ENCODE measurements at places on chromosomes 1 and 21.

DNA sequence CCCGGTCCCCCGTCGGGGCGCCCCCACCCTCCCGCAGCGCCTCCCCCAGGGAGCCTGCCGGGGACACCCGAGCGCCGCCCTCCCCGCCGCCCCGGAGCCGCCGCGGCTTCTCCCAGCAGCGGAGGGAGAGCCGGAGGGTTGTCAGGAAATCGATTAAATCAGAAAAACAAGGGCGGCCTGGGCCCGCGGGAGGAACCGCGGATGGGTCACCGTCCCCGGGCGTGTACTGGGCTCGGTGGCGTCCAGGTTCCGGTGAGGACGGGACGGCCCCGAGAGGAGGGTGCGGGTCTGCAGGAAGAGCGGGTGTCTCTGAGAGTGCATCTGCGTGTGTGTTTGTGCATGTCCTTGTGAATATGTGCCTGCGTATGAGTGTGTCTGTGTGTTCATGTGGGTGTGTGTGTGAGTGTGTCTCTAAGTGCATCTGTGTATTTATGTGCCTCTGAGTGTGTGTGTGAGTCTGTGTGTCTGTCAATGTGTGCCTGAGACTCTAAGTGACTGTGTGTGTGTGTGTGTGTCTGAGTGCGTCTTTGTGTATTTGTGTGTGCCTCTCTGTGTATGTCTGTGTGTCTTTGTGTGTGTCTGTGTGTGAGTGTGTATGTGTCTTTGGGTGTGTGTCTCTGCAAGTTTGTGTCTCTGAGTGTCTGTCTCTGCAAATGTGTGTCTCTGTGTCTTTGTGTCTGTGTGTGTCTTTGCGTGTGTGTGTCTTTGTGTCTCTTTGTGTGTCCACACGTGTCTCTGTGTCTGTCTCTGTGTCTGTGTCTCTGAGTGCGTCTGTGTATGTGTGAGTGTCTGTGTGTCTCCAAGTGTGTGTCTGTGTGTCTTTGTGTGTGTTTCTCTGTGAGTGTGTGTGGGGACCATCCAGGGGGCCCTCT is 1.1 kb downstream of the SPSB1 start:
- no peak for DNase-seq

DNA sequence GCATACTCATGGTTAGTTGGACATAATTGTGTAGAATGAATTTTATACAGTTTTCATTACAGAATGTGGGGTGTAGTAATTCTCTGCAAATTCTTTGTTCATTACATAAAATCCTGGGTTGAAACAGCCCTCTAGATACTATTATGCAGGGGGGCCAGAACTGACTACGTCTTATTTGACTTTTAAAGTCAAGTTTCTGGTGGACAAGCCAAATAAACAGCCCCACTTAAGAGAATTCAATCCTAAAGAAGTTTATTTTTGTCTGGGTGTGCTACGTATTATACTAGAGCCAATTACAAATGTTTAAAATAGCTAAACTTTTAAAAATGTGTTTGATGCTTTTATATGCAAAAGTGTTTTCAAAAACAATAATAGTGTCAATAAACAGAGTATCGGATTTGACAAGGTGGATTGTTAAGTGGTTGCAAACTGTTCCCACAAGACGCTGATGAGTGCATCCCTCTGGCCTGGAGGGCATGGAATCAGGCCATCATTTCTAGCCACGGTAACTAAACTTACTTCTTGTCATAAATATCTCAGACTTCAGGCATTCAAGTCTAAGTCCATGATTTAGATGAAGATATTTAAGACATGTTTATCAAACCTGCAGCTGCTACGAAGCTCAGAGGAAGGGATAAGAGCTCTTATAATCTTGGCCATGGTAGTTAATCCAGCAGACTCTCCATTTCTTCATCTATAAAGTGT is 646.3 kb downstream of the KIF26B start:
- DNase-seq, result no peak

DNA sequence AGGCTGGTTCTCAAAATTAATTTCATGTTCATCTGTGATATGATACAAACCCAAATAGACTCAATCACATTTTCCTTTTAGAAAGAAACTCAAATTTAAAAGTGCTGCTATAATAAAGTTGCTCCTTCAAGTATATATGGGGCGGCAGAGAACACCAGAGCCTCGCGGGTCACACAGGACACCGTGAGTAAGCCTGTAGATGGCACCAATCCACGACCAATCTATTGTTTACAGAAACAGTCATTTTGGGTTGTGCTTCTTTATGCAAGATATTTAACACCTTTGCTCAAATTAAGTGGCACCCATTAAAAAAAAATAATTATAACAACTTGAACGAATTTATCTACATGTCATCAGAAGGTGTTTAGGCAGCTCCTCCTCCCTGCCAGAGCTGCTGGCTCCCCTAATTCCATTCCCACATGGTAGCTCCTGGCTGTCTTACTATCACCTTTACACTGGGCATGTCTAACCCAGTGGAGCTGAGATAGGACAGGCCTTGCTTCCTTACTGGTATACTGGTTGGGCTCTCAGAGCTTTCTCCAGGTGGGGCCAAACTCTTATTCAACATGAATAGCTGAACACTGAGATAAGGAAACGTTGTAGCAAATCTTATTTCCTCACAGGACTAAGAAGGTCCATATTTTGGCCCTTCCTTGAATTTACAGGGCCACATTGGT is 287.0 kb downstream of the SDCCAG8 start:
- no peak for DNase-seq

DNA sequence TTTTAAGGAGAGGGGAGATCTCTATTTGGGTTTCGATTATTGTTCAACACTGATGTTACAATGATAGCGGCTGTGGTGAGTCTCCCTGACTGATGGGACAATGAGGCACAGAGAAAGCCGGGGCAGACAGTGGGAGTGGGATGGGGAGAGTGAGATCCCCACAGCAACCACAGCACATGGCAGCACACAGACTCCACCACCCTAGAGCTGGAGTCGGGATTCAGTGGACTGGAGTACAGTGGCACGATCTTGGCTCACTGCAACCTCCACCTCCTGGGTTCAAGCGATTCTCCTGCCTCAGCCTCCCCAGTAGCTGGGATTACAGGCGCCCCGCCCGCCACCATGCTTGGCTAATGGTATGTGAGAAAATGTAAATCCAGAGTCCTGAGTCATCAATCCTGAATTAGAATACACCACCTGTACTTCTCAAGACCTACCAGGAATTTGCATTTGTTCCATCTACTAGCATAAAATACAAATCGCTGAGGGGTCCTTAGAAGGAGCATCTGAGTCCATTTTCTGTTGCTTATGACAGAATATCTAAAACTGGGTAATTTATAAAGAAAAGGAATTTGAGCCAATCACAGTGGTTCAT is 125.8 kb downstream of the TOMM20 start:
- DNase-seq, result no peak

GRCh38 chr1:179937668-179938254 is 16.8 kb upstream of the CEP350 start:
- no peak for DNase-seq

DNA sequence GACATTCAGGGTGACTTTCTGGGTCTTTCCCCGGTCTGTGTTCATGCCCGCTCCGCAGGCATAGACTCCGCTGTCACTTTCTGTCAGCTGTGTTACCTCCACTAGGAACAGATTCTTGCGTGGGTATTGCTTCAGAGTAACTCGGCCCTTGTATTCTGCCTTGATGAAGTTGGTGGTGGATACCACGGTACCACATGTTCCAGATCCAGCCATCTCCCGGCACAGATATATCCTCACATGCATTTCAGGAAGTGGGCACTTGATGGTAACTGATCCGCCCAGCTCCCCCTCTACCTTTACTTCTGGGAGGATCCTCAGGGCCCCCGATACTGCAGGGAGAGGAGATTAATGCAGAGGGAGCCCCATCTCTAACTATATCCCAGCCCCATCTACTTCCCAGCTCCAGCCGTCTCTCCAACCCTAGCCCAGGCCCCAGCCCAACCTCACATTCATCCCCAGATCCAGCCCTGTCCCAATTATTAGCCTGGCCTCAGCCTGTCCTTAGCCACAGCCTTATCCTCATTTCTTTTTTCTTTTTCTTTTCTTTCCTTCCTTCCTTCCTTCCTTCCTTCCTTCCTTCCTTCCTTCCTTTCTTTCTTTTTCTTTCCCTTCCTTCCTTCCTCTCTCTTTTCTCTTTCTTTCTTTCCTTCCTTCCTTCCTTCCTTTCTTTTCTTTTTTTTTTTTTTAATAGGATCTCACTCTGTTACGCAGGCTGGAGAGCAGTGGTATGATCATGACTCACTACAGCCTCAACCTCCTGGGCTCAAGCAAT is 7.8 kb downstream of the FCMR start:
- DNase-seq, result no peak

DNA sequence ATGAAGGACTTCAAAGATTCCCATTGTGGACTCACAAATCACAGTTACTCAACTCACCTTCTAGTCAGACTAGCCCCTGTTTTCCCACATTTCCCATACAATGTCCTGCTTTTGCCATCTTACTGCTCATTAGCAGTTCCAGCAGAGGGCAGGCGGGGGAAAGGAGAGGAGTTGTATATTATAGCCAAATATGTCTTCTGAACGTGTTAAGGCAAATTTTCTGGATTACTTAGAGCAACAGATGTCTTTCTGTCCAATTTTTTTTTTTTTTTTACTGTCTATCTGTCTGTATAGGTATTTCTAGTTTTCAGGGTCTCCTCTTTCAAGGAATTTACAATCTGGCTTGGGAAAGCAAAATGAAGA is 29.9 kb upstream of the DDAH1 start:
- no peak for DNase-seq

DNA sequence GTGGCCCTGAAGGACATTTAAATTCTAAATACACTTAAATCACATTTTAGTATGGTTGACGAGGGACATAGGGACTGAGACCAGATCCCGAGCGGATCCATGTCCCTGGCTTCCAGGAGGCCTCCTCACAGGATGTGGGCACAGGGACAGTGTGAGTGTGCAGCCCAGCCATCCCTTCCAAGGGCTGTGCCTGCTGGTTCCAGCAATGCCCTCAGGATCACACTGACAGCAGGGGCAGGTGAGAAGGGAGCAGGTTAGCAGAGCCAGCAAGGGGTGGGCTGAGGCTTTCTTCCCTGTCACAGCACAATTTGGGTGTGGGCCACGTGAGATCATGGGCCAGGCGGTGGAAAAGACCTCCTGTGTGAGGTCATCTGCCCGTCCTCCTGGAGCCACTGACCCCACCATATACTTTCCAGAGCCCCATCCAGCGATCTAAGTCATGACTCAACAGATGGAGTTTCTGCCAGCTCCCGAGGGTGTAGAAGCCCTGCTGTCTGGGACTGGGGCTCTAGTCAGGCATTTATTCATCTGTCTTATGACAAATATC is 37.0 kb upstream of the PRSS38 start:
- no peak for DNase-seq

- DNase-seq, result peak; percentile 89
Measured at GRCh38 chr21:23968722-23969647, 1638.3 kb downstream of the MRPL39 start.

- no peak for DNase-seq
Measured at GRCh38 chr1:14242870-14243269, 355.6 kb upstream of the KAZN start.

- DNase-seq, result no peak
Measured at GRCh38 chr1:184118046-184118445, 66.5 kb downstream of the TSEN15 start.

GRCh38 chr1:19597496-19598309 is 46.4 kb upstream of the NBL1 start:
- DNase-seq, result no peak

GRCh38 chr1:208652296-208653160 is 408.3 kb upstream of the PLXNA2 start:
- DNase-seq, result peak; percentile 39

GRCh38 chr1:200909071-200909470 is 14.4 kb downstream of the INAVA start:
- DNase-seq, result no peak

- no peak for DNase-seq
Measured at GRCh38 chr21:42417533-42417932, 13.8 kb downstream of the UBASH3A start.

GRCh38 chr1:22636353-22636752 is at the start of gene C1QA:
Gene C1QA (plus strand): TSS chr1:22636628. CDS start chr1:22637617, 989 bp downstream.
- peak; percentile 91 for DNase-seq

GRCh38 chr1:14435368-14436023 is 163.0 kb upstream of the KAZN start:
- no peak for DNase-seq

GRCh38 chr1:7727809-7728471 is 43.2 kb upstream of the VAMP3 start:
- DNase-seq, result no peak

DNA sequence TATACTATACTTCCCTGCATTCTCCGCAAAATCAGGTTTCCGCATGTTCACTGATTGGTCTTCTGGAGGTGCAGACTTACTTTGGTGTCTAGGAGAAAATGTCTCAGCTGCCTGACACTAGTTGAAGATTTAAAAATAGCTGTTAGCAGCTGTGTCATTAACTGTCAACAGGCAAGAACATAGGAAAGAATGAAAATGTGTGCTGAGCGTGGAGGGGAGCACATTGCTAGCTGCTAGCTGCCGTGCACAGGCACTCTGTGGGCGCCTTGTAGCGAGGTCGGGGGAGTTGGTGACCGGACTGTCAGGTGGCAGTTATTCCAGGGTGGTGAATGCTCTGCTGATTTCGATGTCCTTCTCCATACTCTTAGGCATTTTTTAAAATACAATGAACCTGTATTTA is 5.2 kb downstream of the FAAH start:
- DNase-seq, result peak; percentile 32

DNA sequence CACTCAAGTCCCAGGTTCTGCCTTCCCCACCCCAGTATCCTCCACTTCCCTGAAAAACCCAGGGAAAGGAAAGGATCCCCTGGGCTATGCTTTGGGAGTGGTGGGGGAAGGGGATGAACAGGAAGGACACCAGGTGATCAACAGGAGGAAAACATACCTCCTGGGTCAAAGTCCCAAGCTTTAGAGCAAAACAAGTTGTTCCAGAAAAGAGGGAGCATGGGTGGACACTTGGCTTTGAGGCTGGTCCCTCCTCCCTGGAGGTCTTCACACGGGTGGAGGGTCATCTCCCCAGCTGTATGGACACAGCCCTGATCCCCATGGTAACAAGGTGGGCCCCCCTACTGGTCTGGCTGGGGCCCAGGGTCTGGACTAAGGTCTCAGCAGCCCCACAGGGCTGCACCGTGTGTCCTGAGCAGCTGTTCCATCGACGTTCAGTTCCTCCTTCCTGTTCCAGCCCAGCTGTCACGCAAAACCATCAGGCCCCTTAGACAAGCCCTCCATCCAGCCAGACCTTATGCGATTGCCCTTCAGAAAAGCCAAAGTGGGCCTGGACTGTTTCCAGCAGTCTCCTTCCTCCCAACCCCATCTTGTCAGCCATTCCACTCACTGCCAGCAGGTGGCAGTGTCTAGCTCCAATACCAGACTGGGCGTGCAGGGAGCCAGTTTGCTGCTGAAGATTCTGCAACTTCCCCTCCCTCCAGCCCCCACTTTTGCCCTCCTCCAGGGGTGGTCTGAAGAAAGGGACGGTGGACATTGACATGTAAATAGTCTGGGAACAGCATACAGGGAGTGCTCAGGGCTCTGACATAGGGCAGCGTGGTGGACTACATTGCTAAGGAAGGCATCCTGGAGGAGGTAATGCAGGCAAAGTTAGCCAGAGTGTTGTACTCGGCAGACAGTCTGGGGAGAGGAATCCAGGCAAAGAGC is 2.9 kb upstream of the PDZK1IP1 start:
- DNase-seq, result peak; percentile 53
